Right cardiac atrium (tissue), 5 donors: ENCODE measurements at places on chromosomes 16 and 17.

DNA sequence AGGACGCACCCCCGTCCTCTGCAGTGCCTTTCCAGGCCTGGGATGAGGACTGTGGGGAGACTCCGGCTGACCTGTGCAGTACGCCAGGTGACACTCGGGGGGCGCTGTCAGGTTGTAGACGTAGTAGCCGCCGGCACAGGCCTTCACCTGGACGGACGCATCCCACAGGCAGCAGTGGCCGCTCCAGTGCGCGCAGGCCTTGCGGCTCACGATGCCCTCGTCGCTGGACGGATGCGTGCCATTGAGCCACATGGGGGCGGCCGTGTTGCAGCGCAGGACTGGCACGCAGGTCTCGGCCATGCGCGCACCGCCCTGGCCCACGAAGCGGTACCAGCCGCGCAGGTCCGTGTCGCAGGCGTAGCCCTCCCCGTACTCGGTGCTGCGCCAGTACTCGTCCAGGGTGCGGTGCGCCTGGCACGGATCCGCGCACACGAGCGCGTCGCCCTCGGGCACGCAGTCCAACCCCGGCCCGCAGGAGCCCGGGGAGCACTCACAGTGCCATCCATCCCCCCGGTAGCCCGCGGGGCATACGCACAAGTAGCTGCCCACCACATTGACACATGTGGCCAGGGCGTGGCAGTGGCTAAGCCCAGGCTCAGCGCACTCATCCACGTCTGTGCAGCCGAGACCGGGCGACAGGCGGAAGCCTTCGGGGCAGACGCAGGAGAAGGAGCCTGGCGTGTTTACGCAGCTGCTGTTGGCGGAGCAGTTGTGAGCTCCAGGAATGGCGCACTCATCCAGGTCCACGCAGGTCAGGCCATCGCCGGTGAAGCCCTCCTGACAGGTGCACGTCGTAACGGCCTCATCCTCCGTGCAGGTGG lies 3.9 kb downstream of the UMOD start:
- DNase-seq = no peak

DNA sequence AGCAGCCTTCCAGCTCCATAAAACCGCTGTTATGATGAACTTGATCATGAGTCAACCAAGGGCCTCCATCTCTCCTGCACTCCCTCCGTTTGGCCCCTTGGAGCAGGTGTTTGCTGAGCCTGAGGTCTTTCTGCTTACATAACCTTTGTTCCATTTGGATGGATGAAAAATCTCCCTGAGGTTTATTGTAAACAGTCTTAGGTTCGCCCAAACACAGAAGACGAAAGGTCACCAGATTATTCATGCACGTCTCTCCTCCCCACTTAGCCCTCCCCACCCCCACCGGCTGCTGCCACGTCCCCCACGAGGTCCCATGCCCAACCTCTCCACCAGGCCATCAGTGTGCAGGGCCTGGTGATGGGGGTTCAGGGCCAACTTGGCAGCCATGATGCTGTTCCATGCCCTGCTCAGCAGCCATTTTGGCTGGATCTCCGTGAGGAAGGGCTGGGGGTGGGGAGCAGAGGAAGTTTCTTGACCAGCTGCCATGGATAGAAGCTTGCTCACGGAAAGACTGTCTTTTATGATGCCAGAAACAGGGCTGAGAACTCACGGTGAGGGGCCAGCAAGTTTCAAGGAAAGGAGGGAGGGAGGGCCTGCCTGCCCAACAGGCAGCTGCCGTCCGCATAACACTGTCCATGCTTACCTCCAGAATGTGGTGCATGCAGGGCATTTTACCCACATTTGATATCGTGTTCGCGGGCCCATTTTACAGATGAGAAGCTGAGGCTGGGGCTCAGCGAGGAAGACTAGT lies 47.8 kb upstream of the FOXF1 start:
- DNase-seq = no peak

GRCh38 chr16:85380905-85381737 lies 232.0 kb upstream of the GSE1 start:
- no peak for DNase-seq

DNA sequence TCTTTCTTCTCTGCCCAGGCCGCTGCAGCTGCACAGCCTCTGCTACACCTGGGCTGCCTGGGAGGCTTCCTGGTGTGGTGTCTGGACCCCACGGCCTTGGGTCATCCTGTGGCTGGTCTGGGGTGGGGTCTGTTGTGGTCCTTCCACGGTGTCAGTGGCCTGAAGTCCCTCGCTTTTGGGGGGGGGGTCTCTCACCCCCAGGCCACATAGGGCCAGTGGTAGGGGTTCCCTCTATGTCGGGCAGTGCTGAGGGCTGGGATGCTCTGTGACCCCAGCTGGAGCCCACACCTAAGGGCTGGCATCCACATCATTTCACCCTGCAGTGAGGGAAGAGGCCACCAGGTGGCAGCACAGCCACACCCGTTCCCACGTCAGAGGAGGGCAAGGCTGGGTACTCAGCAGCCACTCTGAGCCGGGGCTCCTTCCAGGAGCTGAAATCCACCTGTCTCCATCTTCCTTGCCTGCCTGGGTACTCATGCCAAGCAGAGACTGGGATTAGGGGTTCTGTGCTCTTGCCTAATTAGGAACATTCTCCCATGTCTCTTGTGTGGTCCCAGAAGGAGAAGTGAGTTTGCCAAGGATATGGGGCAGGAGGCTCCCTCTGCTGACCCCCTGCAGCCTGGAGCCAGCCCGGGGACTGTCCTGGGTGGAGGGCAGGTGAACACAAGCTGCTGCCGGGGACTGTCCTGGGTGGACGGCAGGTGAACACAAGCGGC lies 13.0 kb downstream of the ENGASE start:
- peak; percentile 61 for DNase-seq

GRCh38 chr16:87418216-87418615 lies 26.1 kb downstream of the MAP1LC3B start:
- no peak for DNase-seq

DNA sequence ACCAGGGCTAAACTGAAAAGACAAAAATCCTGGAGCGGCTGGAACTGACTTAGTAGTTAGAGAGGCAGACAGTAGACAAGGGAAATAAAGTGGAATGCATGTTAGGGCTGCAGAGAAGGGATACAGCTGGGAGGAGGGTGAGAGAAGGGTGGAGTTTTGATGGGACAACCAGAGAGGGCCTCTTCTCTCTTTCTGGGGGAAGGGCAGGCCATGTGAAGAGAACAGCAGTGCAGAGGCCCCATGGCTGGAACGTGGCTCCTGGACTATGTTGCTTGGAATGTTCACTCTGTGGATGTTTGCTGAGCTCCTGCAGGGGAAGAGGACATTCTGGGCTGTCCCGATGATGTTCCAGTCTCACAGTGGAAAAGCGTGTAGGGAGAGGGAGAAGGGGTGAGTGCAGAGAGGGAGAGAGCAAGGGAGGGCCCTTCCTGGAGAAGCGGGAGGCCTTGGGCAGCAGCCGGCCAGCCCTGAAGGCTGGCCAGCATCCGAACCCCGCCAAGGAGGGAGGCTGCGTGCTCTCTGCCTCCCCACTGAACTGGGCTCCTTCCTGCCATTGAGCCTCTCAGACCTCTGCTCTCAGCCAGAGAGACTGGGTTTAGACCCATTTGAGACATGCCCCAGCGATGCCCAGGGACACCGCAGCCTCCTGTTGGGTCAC lies 33.1 kb upstream of the GSE1 start:
- DNase-seq = no peak

DNA sequence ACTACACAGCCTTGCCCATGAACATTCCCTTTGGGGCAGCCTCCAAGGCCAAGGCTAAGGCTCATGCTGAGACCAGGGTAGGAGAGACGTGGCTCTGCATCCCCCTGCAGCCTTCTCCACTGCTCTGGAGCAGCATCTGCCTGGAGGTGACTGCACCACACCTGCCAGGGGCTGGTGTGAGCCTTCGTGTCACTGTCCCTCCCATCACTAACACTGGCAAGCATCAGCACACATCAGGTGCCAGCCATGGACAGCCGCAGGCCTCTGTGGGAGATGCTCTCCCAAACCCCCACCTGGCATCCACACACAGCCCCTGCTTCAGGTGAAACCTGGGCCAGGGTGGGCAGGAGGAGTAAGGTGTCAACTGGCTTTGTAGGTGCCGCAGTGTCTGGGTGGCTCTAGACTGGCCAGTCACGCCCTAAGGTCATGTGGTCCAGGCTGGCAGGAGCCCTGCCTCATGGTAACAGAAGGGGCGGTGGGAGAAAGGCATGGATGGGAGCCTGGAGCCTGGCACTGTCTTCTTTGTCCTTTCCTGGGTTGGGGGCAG lies 18.1 kb upstream of the MTSS2 start:
- DNase-seq = peak; percentile 37

DNA sequence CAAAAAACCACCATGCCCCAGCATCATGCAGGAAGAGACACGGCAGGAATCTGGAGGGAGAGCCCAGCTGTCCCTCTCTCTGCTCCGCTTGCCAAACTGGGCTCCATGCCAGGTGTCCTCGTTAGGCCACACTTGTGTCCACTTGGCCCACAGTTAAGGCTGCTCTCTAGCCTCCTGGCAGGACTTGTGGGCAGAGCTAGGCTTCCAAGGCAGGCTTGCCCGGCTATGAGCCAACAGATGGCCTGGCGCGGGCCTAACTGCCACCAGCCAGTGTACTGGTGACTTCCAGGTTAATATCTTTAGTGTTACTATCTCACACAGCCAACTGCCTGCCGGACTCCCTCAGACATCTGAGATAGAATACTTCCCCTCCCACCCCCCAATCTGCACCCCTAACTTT lies 10.6 kb downstream of the ATP6V0D1 start:
- DNase-seq = peak; percentile 88
